ENCODE measurements at places on chromosomes 7 and 10.

DNA sequence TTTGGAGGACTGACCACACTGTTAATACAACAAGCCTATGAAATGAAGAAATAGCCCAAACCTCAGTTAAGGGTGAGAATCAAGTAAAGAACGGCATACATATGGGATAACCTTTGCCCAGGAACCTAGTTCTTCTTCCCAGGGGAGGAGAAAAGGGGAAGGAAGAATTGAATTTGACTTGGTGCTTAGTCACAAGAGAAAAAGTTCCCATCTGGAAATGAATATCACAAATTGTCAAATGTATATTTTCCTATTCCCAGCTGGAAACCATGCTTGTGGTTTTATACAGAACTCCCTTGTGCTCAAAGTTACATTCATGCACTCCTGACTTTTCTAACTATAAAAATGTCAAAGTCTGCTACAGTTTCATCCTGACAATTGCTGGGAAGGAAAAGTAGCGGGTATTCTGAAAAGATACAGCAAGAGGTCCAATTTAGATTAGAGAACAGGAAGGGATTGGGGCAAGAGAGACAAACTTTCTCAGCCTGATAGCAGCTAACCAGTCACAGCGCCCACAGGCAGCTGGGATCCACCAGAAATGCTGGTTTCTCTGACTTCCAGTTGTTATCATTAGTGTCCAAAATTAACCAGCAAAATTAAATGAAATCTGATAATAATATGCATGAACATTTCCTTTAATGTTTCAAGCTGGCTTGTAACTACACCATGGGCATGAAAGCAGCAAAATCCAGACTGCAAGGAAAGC is 18.6 kb upstream of the GSAP start:
- DNase-seq: no peak

- DNase-seq: no peak
Measured at GRCh38 chr7:155911471-155912105, 99.3 kb upstream of the SHH start.

DNA sequence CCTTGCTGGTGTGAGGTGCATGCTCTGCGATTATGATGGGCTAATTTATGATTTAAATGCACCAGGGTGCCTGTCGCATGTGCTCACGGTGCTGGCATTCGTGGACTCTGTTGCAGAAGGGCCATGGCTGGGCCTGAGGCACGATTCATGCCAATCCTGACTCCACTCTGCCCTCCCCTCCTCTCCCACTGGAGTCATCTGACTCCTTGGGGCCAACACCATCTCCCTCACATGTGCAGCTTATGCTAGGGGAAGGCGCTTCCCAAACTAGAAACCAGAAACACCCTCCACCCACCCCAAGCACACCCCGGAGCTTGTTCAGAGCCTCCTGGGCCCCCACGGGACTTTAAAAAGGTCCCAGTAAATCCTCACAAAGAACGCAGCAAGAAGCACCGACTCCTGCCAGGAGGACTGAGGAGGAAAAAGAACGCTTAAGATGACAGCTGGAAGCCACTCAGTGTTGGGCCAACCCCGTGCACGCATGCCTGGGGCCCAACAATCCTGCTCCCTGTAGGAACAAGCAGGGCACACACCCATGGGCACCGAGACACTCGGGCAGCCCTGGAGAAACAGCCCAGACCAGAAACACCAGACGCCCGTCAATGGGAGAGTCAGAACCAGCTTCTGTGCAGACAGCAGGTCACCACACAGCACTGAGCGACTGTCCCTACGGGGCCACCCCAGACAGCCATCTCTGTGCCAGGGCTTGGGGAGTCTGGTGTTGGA is 14.1 kb downstream of the BRI3 start:
- DNase-seq: no peak

GRCh38 chr10:132904814-132905649 is 37.3 kb downstream of the CFAP46 start:
- no peak for DNase-seq
